ENCODE measurements at places on chromosomes 3 and 15.
A peak's percentile ranks its signal among the peaks of the same experiment; 100 is the strongest.

- DNase-seq: no peak
Observed at GRCh38 chr3:77179762-77180161, 139.9 kb downstream of the ROBO2 start.

DNA sequence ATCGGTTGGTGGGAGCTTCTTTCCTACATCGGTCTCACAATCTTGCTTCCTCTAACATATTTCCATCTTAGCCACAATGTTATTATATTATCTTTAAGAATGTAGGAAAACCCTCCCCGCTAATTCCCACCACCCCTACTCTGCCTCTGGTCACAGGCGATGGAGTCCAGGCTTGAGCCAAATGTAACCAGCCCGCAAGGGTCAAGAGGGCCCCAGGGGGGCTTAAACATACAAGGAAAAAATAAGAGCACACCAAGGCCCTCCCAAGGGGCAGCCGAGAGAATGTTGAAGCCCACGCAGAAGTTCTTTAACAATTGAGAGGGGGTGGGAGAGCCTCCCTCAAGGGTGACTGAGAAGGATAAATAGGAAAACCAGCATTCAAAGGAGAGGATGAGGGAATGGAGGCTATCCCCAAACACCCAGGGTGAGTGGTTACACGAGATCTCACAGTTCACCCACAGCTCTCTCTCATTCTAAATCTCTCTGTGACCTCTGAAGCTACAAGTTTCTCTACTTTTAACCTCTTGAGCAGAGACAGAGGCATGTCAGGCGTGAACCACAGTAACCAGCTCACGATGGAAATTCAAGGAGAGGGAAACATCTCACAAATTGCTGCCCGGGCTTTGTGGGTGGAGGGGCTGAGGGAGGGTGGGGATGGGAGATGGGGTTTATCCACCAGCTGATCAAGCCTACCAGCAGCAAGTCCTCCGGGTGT lies 31.4 kb upstream of the UACA start:
- DNase-seq: no peak

DNA sequence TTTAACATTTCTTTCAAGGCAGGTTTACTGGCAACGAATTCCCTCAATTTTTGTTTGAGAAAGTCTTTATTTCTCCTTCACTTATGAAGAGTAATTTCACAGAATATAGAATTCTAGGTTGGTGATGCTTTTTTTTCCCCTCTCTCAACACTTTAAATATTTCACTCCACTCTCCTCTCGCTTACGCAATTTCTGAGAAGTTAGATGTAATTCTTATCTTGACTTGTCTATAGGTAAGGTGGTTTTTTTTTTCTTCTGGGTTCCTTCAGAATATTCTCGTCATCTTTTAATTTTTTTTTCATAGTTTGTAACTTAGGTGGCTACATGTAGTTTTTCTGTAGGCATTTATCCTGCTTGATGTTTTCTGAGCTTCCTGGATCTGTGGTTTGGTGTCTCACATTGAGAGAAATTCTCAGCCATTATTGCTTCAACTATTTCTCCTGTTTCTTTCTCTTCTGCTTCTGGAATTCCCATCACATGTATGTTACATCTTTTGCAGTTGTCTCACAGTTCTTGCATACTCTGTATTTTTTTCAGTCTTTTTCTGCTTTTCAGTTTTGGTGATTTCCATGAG lies 189.4 kb upstream of the GOLGA6L4 start:
- DNase-seq: no peak

DNA sequence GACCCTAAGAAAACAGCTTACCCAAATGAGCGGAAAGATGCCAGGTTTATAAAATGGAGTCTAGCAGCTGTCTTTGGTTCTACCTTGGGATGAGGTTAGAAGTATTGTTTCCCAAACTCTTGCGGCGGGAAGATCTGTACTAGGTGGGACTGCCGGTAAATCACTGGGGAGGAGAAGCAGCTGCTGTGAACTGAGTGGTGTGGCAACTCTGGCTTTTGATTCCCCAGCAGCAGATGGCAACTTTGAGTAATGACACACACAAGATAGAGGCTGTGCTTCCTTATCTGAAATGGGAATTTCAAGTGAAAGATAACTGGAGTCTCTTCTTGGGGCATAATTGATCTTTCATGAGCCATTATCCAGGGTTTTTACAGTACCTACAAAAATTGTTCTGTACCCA lies 184.9 kb downstream of the ATG7 start:
- DNase-seq: no peak

DNA sequence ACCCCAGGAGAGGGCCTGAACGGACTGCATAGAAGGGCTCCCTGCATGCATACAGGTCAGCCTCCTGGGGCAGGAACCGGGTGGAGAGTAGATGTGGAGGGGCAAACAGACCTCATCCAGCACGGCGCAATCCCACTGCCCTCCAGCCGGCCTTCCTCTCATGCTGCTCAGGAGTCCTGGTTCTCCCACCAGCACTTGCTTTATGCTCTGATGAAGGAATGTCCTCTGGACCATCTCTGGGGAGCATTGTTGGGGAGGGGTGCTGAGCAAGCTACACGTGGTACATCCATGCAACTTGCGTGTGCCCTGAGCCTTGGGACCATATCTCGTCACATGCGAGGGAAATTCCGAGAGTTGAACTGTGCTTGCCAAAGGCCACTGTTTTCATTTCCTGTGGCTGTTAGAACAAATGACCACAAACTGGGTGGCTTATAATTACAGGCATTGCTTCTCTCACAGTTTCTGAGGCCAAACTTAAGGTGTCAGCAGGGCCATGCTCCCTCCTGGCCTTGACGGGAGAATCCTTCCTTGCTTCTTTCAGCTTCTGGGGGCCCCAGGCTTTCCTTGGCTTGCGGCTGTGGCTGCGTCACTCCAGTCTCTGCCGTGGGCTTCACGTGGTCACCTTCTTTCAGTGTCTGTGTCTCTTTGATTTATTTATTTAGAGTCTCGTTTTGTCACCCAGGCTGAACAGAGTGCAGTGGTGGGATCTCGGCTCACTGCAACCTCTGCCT lies 12.2 kb downstream of the SELENOS start:
- DNase-seq: no peak

DNA sequence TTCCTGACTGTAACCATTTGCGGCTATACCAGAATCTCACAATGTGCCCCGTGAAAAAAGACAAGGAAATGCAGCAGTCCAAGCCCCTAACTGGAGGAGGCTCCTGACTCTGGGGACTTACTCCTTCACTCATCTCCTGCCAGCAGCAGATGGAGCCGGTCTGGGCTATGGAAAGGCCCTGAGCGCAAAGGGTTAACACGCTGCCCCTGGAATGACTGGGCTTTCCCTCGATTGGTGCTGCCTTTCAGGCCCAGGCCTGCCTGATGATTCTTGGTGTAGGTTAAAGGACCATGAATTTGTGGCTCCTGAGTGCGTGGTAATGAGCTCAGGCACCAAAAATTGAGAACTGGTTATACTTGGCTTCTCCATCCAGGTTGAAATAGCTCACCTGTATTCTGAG lies 42.3 kb upstream of the GALNT15 start:
- no peak for DNase-seq

GRCh38 chr15:85580879-85581278 lies 200.5 kb downstream of the AKAP13 start:
- peak; percentile 63 for DNase-seq

DNA sequence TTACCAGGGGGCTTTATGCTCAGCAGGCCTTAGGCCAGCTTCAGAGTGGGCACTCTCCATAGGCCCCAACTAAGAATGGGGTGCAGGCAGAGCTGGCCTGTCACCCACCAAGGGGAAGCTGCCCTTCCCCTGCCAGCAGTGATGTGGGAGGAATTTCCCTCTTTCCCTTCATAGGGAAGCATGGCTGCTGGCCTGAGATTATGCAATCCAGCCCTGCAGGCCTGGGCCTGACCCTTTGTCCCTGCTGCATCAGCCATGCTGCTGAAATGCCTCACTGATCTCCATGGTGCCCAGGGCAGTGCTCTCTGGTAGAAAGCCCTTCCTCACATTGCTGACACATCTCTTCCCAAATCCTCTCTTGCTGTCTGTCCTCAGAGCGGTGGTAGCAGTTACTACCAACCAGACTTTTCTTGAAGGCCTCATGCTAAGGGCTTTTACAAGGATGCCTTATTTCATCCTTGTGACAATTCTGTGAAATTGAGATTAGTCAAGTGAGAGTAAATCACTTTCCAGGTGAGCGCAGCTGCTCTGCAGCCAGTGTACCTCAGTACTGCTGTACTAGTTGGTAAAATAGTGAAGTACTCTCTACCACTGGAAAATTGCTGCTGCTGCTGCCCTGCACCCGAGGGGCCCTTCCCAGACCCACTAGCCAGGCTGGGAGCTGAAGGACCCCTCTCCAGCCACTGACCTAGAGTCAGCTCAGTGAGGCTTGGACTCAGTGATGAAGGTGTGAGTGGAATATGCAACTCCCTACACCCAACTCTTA lies 33.8 kb downstream of the MRAS start:
- no peak for DNase-seq

DNA sequence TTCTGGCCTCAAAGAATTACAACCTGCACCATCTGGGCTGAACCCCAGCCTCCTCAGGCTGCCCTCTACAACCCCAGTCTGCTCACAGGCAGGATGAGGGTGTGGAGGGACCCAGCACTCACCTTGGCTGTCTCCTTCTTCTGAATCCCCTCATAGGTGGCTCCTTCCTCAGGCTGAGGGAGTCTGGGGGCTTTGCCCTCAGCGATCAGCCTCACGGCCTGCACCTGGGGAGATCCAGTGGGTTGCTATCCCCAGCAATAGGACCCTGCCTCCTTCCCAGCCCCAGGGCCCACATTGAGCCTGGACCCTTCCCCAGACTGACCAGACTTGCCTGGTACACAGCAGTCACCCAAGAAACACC lies 25.1 kb downstream of the ALDH1L1 start:
- DNase-seq: no peak

- no peak for DNase-seq
Observed at GRCh38 chr3:9902372-9903237, at the start of gene IL17RE. Gene IL17RE, plus strand, starts transcription at chr3:9902848. Its CDS starts 85 bp downstream, at chr3:9902933.

GRCh38 chr3:125061170-125061569 lies 5.4 kb upstream of the HEG1 start:
- no peak for DNase-seq

DNA sequence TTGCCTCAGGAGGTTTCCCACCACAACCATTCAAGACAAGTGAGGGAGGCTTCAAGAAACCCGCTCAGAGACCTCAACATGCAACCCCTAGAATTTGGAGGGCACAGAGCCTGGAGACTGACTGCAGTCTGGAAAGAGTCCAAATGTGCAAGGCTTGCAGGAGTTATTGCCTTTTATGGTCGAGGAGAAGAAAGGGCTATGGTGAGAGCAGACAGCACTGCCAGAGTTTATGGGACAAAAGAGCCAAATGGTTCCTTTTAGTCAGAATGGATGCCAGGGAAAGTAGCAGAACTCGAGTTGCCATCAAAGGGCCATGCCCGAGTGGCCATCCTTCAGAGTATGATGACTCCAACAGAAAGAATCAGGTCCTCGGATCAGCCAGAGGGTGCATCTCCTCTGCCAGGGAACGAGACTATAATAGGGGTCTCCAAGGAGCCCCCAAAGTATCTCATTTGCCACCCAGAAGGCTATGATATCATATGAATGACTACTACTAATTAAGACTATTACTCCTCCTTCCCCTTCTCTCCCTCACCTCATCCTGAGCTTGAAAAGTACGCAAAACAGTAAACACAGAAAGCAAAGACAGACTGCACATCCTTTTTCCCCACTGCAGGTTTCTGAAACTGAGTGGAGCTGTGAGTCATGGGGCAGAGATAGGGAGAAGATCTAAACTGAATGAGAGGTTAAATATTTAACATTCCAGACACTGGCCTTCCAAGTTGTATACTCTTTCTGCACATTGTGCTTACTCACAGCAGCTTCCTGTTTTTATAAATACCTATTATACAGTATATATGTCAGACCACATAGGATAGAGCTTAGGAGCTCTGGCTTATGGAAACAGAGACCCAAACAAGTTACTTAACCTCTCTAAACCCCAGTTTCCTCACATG lies 33.9 kb upstream of the TMCO5A start:
- DNase-seq: no peak

DNA sequence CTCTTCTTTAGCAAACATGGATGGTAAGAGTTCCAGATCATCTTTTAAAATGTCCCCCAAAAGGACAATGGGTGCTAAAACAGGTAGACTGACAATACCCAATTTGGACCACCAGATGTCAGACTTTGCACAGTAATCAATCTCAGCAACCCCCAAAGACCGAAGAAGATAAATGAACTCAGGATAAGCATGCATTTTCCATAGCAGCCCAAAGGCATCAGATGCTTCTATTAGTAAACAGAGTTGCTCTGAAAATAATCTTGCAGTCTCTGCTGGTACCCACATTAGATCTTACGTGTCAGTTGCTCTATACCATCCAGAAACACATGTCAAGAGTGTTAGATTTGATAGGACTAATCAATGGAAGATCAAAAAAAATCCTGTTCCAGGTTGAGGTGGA lies 20.6 kb downstream of the MYH15 start:
- DNase-seq: peak; percentile 71

DNA sequence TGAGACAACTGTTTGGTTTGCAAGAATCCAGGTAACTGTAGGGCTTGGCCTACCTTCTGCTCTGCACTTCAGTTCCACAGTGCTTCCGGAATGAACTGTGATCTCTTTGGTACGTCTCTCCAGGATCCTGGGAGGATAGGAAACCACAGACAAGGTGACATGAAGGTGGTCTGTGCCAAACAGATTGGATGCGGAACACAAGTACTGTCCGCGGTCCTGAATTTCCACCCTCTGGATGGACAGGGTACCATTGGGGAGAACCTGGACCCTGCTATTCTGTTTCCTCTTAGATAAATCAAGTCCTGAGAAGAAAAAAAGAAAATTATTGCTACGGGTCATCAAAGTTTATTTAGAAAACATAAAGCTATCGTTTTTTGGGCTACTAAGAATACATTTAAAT lies 17.3 kb downstream of the IGSF10 start:
- no peak for DNase-seq

- no peak for DNase-seq
Observed at GRCh38 chr3:107894998-107895397, 195.8 kb downstream of the CD47 start.

- no peak for DNase-seq
Observed at GRCh38 chr15:78879517-78880241, 7.0 kb downstream of the MORF4L1 start.

- no peak for DNase-seq
Observed at GRCh38 chr3:54307566-54308180, 185.3 kb downstream of the CACNA2D3 start.

GRCh38 chr3:195582947-195583346 lies 793 bp downstream of the APOD start:
- no peak for DNase-seq

- peak; percentile 73 for DNase-seq
Observed at GRCh38 chr3:13452490-13453335, 27.4 kb upstream of the HDAC11 start.

DNA sequence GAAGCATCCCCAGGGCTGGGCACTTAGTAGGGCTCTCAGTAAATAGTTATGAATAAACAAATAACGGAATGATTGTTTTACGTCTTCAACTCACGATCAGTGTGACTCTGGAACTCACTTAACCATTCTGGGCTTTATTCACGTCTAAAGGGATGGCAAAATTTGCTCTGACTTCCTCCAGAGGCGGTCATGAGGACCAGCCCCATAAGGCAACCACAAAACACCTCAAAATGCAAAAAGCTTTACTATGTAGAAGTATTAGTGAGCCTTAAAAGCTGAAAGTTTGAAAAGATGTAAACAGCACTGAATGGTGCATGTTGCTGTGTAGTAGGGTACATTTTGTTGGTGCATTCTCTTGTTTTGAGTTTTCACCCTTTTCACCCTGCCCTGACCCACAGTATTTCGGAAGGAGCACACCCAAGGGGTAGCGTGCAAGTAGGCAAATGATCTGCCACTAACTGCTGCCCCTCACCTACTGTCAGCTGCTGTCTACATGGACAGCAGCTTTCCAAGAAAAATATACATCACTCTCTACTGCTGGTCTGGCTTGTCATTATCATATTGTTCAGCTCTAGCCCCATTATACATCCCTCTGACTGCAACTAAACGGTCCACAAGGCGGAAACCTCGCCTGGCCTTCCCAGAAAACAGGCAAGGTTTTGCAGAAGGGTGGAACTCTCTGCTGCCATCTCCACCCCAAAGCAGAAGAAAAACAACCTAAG lies 308.5 kb upstream of the PROK2 start:
- no peak for DNase-seq
